ENCODE measurements at places on chromosomes 7 and 10.

DNA sequence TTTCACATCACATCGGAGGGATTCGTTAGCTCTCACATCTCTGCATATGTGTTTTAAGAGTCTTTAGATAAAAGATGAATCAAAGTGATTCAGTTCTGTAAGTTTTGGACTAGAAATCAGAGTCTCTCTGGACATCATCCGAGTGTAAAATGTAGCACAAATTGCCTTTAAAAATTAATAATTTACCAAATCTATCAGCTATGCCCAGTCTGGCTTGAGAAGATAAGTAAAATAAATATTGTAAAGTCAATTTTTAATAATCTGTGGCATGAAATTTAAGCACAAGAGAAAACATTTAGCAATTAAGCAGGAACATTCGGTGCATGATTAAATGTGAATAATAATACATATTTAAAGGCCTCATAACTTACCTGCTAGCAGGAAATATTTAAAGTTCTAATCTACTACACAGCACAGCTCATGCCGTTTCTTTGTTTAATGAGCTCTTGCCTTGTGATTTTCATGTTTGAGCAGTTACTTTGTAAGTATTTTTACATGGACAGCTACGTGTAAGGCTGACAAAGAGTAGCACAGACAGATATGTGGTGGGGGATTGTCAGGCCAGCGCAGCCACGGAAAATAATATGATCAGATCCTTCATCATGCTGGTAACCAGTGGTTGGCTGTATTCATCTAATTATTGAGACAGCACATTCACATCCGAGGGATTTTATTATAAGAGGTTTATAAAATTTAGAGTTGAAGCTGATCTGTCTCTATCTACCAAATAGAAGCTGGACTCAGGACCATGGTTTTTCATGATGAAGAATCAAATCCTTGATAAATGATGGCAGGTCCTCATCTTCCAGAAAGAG, 317.3 kb downstream of the ADARB2 start:
- no peak for DNase-seq

GRCh38 chr10:91411621-91412020, 1.5 kb downstream of the HECTD2 start:
- DNase-seq = no peak

DNA sequence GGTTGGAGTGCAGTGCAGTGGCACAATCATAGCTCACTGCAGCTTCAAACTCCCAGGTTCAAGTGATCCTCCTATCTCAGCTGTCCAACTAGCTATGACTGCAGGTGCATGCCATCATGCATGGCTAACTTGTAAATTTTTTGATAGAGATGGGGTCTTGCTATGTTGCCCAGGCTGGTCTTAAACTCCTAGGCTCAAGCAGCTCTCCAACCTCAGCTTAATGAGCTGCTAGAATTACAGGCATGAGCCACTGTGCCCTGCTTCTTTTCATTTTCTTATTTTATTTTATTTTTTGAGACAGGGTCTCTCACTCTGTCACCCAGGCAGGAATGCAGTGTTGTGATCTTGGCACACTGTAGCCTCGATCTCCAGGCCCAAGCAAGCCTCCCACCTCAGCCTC, 7.6 kb downstream of the PLA2G12B start:
- DNase-seq = no peak

DNA sequence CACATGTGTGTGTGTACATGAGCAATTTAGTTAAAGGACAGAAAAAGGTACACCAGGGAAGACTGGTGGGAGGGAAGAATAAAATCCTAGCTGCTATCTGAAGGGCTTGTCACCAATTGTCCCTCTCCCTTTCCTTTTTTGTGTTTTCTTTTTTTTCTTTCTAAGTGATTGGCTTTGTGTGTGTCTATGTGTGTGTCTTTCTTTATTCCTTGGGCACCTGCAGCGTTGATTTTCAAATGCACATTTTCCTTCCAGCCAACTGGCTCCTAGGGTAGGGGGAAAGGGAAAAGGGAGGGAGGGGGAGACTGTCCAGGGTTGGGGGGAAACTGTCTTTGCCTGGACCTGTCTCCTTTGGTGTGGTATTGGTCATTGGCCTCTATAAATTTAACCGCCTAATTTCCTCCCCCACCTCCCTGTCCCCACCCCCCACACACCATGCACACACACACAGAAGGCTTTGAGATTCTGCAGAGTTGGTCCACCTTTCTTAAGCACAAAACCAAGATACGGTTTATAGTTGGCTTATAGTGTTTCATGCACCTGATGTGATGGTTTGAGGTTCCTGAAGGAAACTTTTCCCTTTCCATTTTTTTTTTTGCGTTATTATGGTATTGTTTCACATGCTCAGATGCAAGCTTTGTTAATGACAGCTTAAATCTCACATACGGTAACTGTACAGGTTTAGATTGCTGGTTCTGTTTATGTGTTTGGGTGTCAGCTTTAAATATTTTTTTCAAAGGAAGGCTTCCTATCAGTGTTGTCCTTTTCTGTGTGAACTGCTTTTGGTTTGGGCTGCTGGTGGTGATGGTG, 2.6 kb downstream of the AUTS2 start:
- DNase-seq = no peak

GRCh38 chr10:35192645-35193249, 66.1 kb downstream of the CREM start:
- DNase-seq = no peak

GRCh38 chr10:76641215-76641614, 996.4 kb downstream of the KCNMA1 start:
- no peak for DNase-seq

DNA sequence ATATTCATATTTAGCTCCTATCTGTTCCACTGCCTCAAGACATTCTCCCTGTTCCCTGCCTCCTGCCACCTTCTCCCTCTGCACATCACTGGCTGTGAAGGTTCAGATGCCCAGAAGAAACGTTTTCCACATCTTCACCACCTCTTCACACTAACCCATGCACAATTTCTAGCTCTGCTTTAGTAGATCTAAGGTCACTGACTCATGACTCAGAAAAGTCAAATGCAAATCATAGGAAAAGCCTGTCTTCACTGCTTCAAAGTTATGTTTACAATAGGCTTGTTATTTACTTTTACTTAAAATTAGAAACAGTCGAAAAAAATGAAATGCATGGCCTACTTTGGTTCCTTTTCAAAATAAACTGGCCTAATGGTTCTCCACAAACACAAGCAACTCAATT, 2.5 kb downstream of the SCRN1 start:
- no peak for DNase-seq
